ENCODE measurements at places on chromosomes 1 and 21.

DNA sequence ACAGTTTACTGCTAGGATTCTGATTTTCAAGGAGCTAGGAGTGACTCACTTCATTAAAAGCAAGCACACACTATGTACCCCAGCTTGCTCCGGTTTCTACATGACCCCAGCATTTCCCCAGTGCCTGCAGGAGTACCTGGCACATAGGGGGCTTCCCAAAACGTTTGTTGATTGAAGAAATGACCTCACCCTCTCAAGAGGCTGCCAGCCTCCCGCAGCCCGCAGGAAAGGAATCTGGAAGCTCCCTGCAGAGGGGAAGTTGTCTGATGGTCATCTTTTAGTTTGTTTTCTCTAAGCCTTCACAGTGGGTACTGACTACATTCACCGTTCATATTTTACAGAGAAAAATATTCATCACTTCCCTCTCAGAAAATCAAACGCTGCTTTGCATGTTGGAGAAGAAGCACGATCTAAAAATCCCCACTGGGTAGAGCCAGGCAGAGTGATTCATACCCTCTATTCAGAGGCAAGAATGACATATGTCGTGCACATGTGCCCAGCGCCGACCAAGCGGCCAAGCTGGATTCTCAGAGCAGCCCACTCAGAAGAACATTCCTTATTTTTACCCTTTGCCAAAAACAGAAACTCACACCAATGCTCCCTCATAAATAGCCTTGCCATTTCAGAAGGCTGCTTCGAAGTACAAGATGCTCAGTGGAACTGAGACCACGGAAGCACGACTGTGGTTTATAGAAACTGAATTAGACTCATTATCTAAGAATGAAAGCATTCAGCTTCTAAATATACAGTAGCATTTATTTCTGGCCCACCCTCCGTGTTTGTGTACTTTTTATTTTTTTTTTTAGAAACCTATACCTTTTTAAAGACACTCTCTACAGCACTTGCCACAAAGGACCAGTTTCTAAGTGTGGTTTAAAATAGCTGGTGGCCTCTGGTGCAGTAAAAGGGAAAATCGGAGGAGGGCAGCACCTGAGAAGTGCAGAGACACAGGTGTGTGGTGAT is 143.2 kb downstream of the MIS18A start:
- DNase-seq = no peak

- no peak for DNase-seq
These were observed 95.7 kb upstream of the GCLM start for GRCh38 chr1:94004924-94005323.

DNA sequence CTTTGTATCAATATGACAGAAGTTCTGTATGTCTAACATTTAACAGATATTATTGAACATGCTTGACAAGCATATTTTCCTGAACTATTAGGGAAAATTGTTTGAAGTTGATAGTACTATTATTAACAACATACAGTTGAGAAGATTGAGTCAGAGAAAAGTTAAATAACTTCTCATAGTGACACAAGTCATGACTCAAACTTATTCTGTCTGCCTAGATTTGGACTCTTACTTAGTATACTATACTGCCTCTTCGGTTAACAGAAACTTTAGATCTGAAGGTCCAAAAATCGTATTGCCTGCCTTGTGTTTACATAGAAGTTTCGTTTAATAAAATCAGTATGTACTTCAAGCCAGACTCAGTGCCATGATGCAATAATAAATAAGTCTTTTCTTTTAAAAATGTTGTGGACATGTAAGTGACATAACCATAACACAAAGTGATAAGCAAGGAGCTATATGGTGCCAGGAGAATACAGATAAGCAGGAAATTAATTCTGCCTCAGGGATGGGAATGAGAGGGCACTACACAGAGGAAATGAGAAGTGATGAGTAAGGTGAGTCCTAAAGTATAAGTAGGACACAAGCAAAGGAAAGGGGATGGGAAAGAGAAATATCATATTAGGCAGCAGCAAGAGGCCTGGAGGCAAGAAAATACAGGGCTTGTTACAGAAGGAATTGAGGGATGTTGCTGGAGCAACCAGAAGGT is 48.1 kb downstream of the LHX9 start:
- DNase-seq = no peak

GRCh38 chr1:54228638-54229079 is 28.7 kb downstream of the MRPL37 start:
- DNase-seq = no peak

DNA sequence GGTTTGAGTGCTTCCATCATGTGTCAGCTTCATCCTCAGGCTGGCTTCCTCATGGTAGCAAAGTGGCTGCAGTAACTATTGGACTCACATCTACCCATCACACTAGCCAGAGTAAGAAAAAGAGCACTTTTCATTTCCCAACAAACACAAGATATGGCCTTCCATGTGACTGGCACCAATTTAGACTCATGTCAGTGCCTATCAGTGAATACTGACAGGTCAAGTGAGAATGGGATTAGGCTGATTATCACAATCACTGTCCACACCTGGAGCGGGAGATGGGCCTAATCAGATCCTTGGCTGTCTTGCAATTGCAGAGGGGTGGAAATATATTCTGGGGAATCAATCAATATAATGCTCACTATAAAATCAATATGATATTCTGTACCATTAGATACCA is 2.9 kb upstream of the RABGAP1L start:
- DNase-seq = no peak

GRCh38 chr1:70196333-70196732 is 9.0 kb downstream of the LRRC40 start:
- no peak for DNase-seq

DNA sequence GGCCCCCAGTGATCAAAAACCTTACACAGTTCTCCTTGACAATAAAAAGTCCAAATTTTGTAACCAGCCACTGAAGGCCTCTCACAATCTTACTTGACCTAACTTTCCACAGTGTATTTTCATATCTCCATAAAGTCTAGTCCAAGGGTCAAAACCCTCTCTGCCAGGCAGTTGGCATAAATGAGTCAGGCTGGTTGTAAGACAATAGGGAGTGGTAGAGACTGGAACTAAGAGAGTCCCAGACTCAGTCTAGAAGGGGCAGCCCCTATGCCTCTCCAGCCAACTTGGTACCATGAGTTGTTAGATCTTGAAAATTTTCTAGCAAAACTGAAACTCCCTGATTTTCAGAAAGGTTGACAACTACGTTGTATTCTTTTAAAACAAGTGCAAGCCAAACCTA is 21.0 kb downstream of the KIF21B start:
- no peak for DNase-seq
